ENCODE measurements at places on chromosomes 2 and 18. TPM values are rescaled to one million over a fixed set of nuclear protein-coding genes. Genes with fewer than 3 reads are reported as not detected.

GRCh38 chr2:227671170-227671905, 4.7 kb downstream of the SCYGR5 start:
- peak; percentile 36 for DNase-seq

DNA sequence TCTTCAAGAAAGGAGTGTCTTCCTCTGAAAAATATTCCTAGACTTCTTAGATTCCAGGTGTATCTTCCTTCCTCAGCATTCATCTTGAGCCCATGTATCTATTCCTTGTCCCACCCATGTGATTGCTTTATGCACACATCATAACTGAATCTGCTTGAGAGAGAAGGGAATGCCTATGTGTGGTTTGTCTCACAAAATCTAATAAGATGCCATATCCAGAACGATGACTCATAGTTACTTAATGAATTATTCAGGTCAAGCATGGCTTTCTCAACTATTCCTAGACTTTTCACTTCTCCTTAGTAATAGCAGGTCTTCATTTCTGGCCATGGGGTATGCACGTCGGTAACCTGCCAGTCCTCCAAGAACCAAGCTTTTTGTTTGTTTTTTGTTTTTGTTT, 121.8 kb downstream of the SETBP1 start:
- no peak for DNase-seq

Gene STAT4
- total RNA-seq, result 1.4 TPM

- no peak for DNase-seq
Measured at GRCh38 chr2:575030-575726, 102.0 kb downstream of the TMEM18 start.

GRCh38 chr18:55031979-55032378, 72.7 kb upstream of the CCDC68 start:
- no peak for DNase-seq

GRCh38 chr2:100350661-100351185, 28.4 kb upstream of the LONRF2 start:
- DNase-seq, result no peak

- no peak for DNase-seq
Measured at GRCh38 chr2:64650296-64650695, 3.4 kb downstream of the SERTAD2 start.

GRCh38 chr2:174826051-174826450, 61.8 kb upstream of the CHRNA1 start:
- no peak for DNase-seq

Gene HNMT
- 0.28 TPM for total RNA-seq

DNA sequence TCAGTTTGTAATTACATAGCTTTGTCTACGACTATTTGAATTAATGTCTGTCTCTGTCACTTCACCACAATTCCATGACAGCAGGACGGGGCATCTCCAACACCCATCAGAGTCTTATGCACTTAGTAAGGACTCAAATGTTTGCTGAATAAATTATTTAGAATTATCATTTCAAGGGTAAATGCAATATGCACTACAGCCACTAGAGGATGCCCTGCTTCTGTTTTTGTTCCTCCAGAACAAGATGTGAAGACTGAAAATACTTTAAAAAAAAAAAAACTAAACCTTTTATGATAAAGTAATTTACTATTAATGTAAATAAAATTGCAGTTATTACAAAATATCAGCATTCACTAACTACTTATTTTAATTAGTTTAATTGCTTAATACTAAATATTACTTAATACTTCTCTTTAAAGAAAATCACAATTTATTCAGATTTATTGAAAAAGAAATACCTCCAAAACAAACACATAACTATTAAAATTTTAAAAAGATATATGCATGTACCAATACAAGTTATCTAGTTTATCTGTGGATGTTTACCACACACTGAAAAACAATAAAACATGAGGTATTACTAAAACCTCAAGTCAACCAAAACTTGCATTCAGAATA, 3.2 kb downstream of the PIGN start:
- peak; percentile 66 for DNase-seq

Gene NTSR2
- not detected for total RNA-seq

- no peak for DNase-seq
Measured at GRCh38 chr2:65015731-65016130, 26.5 kb downstream of the SLC1A4 start.

- DNase-seq, result no peak
Measured at GRCh38 chr2:229582151-229582550, 132.2 kb downstream of the DNER start.

GRCh38 chr18:74416124-74416523, 41.0 kb downstream of the DIPK1C start:
- DNase-seq, result no peak

Gene TFCP2L1
- total RNA-seq, result 24.3 TPM

DNA sequence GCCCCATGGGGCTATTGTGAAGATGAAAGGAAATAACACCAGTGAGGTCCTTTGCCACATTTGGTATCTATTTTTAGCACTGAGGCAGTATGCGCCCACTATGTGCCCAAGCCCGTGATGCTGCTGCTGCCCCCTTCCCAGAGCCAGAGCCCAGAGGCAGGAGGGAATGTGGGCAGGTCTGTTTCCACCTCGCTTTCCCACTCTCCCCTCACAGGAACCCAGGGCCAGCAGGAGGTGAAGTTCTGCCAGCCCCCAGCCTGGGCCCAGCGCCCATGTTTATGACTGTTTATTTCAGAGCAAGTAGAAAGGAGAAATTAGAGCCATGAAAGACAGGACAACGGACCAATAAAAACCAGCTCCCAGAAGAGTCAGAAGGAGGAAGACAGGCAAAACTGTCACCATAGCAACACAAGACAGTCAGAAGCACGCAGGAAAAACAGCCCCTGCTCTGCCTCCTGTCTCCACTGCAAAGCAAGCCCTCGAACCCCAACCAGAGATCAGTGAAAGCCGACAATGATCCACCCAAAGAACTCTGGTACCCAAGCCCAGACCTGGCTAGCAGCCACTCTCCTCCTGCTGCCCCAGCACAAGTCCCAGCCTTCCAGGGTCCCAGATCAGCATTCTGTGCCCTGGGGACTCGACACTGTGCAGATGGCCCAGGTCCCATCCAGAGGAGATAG, 1.4 kb downstream of the CYRIA start:
- DNase-seq, result no peak

Data from MCF 10A (cell line).